ENCODE measurements at places on chromosomes 7 and 10.

- no peak for DNase-seq
Observed at GRCh38 chr7:135910393-135911036, 66.6 kb downstream of the MTPN start.

- DNase-seq = no peak
Observed at GRCh38 chr10:95605163-95605562, 44.0 kb upstream of the SORBS1 start.

DNA sequence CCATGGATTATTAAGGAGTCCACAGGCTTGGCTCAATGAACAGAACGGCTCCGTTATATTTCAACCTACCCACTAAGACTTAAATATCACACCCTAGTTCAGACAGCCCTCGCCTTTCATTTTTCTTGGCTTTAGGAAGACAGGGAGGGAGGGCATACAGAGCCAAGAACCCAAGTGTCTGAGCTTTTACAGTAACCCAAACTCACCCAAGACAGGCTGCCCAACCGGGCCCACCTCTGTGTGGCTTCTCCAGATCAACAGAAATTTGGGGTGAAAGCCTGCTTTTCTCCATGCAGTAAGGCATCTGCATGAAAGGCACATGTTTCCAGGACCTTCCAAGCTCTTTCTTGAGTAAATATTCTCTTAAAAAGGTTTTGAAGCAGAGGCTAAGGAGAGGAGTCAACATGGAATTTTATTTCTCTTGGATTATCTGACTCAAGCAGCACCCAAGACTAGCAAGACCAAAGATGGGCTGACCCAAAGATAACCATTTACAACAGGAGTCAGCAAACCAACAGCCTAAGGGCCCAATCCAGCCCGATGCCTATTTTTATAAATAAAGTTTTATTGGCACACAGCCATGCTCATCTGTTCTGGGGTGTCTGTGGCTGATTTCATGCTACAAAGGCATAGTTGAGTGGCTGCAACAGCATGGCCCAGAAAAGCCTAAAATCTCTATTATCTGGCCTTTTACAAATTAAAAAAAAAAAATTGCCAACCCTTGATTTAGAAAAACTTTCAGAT lies 90.1 kb downstream of the KCNMA1 start:
- DNase-seq = no peak

DNA sequence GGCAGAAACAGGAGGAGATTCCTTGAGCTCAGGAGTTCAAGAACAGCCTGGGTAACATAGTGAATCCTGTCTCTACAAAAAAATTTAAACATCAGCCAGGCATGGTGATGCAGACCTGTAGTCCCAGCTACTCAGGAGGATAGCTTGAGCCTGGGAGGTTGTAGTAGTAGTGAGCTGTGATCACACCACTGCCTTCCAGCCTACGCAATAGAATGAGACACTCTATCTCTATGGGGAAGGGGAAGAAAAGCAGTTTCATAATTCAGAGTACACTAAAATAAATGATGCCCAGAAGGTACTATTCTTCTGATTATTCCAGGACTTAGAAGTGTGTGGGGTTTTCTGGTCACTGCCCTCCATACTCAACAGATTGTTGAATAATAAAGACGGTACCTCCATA lies 177.3 kb downstream of the KMT2E start:
- DNase-seq = no peak

DNA sequence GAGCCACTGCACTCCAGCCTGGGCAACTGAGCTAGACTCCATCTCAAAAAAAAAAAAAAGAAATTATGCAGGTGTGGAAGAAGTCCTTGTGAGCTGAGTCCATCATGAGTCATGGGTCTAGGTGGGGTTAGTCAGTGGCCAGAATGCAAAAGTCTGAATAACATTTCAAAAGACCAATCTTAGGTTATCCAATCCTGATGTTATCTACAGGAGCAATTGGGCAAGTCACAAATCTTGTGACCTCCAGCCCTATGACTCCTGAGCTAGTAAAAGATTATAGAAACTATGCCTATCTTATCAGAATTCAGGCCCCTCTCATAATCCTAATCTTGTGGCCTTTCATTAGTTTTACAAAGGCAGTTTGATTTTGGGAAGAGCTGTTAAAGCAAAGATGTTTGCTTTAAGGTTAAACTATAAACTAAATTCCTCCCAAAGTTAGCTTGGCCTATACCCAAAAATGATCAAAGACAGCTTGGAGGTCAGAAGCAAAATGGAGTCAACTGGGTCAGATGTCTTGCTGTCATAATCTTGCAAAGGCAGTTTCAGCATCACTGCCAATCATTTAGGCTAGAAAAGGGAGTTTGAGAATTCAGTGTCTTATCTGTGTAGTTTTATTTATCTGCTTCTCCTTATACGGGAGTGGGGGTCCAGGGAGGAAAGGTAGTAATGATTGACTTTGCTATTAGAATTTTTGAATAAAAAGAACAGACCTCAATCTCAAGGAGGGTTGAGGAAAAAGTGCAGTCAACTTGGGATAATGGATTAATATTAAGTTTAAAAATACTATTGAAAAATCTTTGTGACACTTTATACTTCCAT lies 71.2 kb upstream of the TRIM24 start:
- no peak for DNase-seq

DNA sequence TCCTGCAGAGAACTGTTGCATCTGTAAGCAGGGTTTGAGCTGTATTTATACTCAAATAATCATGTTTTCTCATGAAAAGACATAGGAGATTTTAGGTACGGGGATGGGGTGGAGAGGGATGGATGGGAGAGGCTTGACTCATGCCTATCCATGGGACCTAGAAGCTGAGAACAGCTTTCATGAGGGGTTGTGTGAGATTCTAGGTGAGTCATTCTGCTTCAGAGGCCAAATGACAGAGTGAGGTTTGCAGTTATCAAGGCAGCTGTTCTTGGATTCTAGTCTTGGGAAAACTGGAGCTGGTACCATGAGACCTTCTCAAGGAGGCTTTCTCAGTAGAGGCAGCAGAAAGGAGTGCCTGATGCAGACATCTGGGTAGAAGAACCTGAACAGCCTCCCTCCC lies 746.9 kb downstream of the TYW1 start:
- DNase-seq = no peak

- no peak for DNase-seq
Observed at GRCh38 chr7:70072220-70072619, 473.9 kb downstream of the AUTS2 start.

DNA sequence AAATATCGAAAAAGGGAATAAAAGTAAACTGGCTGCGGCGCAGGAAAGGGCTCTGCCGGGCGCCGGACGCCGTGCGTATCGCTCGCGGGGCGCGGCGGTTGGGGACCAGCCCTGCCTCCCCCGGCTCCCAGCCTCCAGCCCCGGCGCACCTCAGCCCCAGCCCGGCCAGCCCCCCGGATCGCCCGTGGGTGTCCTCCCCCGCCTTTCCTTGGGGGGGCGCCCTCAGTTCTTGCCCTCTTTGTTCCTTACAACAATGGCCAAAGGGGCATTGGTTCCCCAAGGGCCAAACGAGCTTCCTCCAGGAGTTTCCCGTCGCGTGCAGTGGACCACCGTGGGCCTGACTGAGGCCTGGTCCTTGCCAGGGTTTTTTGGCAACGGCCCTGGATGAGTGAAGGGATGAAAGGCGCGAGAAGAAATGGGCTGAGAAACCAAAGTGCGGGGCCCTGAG lies 1.2 kb downstream of the MACROH2A2 start:
- DNase-seq = peak; percentile 28

DNA sequence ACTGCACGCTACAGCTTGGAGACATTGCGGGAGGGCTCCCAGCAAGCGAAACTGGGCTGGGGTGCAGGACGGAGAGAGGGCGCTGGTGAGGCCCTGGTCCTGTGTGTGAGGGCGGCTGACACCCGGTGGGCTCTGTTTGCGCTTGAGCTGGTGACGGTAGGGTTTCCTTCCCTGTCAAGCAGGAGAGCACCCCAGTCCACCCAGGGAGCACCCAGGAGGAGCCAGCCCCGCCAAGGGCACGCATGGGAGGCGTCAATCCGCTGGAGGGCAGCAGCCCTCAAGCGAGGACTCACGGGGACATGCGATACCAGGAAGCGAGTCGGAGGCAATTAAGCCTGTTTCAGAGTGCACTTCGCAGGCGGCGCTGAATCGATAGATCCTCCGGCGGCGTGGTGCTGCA lies 109.4 kb downstream of the MAD1L1 start:
- DNase-seq = no peak

DNA sequence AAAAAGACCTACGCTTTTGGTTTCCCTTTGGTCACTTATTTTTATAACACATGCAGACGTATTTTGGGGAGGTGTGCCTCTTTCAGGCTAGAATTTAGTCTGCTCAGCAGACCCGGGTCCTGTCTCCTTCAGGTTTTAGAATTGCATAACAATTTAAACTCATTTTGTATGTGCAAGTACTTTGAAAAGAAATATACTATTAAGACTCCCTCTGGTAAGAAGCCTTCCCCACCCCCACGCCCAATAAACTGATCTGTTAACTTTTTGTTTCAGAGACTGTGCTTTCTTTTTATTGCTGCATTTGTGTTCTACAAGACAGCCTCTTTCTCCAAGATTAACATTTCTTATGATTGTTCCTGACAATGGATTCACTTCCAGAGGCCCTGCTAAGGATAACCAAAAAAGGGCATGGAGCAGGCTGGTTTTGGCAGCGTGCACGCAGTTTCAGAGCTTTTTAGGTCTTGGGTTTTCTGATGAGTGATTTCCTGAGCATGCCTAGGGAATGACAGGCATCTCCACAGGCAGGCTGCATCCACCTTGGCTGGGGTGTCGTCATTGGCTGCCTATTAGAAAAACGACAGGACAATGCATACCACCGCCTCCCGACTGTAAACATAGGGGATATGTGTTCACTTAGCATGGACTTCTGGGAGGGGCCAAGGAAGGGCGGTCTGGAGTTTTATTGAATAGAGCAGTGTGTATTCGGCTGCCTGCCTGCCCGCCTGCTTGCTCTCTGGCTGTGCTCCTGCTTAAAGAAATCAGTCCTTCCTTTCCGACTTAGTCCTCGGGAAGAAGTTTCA lies at the start of gene CALD1:
TSS of gene CALD1 (plus strand) at position 694 of the 800 bp plus-strand sequence. CDS start 88,100 bp downstream, outside the sequence.
- peak; percentile 29 for DNase-seq

DNA sequence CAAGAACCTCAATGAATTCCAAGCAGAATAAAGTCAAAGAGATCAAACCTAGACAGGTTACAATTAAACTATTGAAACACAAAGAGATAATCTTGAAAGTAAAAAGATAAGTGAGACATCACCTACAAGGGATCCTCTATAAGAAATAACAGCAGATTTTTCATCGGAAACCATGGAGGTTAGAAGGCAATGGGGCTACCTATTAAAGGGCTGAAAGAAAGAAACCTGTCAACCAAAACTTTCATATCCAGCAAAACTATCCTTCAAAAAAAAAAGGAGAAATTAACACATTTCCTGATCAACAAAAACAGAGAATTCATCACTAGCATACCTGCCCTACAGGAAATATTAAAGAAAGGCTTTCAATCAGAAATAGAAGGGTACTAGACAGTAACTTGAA lies 244.9 kb downstream of the ARHGAP12 start:
- no peak for DNase-seq

GRCh38 chr10:120715171-120715570 lies 136.0 kb upstream of the WDR11 start:
- no peak for DNase-seq

GRCh38 chr10:89279421-89279869 lies 22.4 kb upstream of the IFIT2 start:
- DNase-seq = peak; percentile 11

GRCh38 chr10:45354261-45354660 lies 19.8 kb upstream of the ALOX5 start:
- DNase-seq = no peak

DNA sequence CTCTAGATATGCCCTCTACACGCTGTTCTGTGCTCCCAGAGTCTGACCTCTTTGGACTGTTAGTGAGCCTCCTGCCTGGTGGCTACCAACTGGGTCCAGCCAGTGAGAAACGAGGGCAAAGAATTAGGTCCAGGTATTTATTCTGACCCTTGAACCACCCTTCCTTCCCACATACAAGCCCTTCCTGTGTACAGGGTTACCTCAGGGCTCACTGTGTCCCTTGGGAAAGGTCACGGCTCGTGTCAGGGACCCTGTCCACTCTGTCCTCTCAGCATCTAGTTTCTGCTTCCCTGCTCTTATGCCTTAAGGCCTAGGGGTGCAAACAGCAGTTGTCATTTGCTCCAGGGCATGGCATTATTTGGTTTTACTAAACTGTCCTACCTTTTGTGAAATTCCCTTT lies 180.4 kb downstream of the SDK1 start:
- DNase-seq = no peak

DNA sequence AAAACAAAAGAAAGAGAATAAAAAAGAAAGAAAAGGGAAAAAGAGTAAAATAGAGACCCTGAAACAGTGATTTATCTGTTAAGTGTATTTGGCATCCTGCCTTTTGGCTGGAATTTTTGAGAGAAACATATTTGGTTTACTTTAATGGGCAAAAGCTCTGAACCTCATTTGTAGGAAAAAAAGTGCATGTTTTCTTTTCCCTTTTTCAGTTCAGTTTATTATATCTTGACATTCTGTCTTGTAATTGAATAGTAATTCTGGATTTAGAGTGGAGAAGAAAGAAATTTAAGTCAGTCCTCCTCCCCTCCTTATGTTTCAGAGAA lies 69.5 kb downstream of the ARID5B start:
- no peak for DNase-seq

GRCh38 chr10:34311679-34312078 lies 503.4 kb downstream of the PARD3 start:
- DNase-seq = no peak

- peak; percentile 69 for DNase-seq
Observed at GRCh38 chr10:120942806-120943413, 91.7 kb downstream of the WDR11 start.

GRCh38 chr10:110803830-110804338 lies 67.8 kb upstream of the PDCD4 start:
- peak; percentile 52 for DNase-seq

- DNase-seq = no peak
Observed at GRCh38 chr7:69859342-69859741, 261.1 kb downstream of the AUTS2 start.

- DNase-seq = no peak
Observed at GRCh38 chr10:18759575-18759974, 100.3 kb downstream of the ARL5B start.

DNA sequence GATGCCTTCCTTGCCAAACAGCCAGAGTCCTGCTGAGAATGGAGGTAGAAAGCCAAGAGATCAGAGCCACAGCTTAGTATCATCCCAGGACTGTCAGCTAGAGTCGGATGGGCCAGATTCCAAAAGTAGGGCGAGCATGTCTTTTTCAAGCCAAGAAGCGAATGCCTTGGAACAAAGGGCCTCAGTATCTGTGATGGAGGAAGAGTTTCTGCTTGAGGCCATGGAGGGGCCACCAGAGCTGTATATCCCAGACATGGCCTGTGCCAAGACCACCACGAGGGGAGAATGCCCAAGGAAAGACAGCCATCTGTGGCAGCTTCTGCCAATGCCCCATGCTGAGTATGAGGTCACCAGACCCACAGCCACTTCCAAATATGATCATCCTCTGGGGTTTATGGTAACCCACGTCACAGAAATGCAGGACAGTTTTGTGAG lies 44.3 kb upstream of the PPP1R17 start:
- DNase-seq = no peak

DNA sequence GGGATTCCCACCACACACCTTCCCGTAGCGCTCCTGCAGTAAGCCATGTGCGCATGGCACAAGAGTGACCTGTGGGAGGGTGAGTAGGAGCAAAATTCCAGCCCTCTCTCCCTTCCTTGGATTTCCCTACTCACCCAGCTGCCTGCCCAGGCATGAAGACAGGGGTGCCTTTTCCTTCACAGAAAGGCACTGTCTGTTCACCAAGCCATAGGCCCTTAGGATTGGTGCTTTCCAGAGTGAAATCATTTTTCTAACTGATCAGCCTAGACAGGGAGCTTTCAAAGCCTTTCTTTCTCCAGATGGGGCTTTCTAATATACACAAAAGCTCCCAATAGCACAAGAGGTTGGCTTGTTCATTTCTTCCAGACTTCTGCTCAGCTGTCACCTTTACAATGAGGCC lies 79.7 kb downstream of the CTTNBP2 start:
- no peak for DNase-seq

- DNase-seq = no peak
Observed at GRCh38 chr10:72009051-72009424, 44.8 kb downstream of the CHST3 start.

Measured in pancreas (tissue), 10 donors.